Kidney glomerular epithelial cell (primary cell): ENCODE measurements at places on chromosomes 12 and 14.

GRCh38 chr12:101407436-101408345 lies at the start of gene ARL1:
Gene ARL1, minus strand, starts transcription at chr12:101407772. Its CDS starts 127 bp downstream, at chr12:101407645.
- peak; percentile 93 for DNase-seq

GRCh38 chr12:25372002-25372401 lies 121.3 kb upstream of the KRAS start:
- DNase-seq: no peak

GRCh38 chr14:83260751-83261150 lies 1727.1 kb upstream of the SEL1L start:
- peak; percentile 23 for DNase-seq

- no peak for DNase-seq
Observed at GRCh38 chr14:103713304-103714062, 1.8 kb downstream of the XRCC3 start.

DNA sequence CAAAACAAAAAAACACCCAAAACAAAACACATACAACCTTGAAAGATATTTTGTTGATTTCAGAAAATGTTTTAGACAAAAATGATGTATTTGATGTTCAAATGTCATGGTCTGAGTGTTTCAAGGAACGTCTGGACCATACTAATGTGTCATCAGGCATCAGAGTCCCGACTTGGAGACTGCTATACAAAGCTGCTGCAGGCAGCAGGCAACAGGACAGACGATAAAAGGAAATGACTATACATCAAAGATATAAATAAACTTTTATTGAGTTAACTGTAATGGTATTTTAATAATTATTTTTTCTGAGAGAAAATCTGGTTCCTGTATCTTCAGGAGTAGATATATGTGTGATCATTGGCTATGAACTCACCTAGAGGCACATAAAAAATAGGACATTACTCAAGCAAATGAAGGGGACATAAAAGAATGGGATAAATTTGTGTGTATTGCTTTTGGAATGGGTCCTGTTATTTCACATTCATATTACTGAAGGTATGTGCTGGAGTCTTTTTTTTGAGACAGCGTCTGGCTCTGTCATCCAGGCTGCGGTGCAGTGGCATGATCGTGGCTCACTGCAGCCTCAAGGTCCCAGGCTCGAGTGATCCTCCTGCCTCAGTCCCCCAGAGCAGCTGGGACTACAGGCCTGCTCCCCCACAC lies 87.3 kb upstream of the HECTD1 start:
- no peak for DNase-seq

DNA sequence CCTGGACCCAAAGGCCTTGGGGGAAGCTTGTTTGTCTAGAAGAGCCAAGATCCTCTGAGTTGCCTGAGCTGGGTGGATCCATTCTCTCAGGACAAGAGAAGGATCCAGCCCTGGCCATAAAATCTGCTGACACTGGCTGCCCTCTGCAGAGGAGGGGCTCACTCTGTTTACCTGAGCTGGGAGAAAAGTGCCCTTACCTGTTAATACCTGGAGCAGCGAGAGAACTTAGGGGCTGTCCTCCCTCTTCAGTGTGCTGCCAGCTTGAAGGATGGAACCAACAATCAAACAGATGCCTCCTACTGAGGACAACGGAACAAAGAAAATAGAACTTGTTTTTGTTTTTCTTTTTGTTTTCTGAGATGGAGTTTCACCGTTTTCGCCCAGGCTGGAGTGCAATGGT lies 7.3 kb upstream of the KRT7 start:
- no peak for DNase-seq

GRCh38 chr12:122889761-122890520 lies 6.0 kb downstream of the VPS37B start:
- no peak for DNase-seq

DNA sequence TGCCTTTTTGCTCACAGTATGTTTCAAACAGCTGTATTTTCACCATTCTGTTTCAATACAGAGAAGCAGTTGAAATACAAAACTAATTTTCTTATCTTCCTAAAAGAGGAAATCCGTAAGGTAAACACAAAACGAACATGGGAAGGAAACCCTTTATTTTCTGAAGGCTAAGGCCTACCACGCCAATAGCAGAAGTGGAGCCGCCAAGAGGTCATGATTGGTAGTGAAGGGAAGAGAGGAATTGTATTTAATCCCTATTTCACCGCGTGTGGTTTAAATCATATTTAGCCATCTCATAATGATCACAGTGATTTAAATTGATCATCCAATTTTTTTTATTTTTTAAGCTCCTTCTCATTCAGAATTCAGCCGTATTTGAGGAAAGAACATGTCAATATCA lies 398.2 kb downstream of the PRKD1 start:
- no peak for DNase-seq

DNA sequence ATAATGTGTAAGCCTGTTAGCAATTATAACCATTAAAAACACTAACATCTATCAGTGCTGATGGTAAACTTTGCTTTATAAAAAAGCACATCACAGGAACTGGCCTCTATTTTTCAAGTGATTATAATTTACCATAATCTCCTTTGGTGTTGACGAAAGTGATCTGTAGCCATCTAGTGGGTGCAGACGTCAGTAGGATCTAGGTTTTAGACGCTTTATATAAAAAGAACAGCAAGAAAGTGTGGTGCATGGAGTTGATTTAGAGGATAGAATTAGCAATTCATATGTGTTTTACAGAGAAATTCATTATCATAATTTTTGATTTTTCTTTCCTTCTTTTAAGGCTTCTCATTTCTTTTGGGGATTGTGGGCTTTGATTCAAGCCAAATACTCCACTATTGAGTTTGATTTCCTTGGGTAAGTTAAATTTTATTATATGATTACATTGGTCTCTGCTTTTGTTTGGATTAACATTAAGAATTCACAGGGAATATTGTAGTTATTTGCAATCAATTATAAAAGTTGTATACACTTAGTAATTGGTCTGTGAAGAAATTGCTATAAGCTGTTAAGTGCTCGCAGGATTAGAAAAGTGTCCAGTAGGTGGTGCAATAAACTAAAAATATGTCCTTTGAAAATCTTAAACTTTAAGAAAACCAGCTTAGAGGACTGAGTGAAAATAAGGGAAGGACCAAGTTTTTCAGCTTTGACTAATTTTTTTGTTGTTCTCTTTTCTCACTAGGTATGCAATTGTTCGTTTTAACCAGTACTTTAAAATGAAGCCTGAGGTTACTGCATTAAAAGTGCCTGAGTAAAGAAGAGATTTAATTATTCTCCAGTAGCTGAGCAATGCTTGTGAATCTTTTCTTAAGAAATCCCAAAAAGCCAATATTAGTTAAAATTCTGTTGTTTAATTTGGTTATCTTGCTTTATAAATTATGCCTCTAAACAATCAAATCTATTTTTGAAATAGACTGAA lies 59.5 kb downstream of the ETNK1 start:
- peak; percentile 63 for DNase-seq

- peak; percentile 30 for DNase-seq
Observed at GRCh38 chr12:72282721-72283120, 10.6 kb downstream of the TRHDE start.

GRCh38 chr12:57242691-57243454 lies 8.1 kb downstream of the STAC3 start:
- DNase-seq: no peak

DNA sequence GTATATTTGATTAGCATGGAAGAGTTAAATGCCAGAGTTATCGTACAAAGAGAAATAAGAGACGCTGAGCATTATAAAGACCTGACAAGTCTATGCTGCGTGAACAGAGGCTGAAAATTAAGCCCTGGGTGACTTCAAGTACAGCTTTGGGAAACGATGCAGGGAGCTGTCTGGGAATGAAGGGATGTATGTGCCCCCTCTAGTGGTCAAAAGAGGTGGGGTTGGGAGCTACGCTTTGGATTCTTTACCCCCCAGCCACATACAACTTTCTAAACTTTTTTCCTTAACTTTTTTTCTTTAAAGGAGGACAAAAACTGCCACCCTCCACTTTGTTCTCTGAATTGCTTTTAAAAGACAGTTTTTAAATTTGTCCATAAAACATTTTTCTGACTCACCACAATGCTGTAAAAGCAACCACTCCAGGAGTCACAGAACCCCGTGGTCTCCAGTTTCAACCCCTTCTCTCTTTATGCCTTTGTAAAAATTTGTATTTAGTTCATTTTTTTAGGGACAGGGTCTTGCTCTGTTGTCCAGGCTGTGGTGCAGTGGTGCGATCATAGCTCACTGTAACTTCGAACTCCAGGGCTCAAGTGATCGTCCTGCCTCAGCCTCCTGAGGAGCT lies 59.4 kb downstream of the ZNF664 start:
- peak; percentile 70 for DNase-seq

GRCh38 chr12:65696227-65696626 lies 128.1 kb upstream of the HMGA2 start:
- DNase-seq: peak; percentile 10

DNA sequence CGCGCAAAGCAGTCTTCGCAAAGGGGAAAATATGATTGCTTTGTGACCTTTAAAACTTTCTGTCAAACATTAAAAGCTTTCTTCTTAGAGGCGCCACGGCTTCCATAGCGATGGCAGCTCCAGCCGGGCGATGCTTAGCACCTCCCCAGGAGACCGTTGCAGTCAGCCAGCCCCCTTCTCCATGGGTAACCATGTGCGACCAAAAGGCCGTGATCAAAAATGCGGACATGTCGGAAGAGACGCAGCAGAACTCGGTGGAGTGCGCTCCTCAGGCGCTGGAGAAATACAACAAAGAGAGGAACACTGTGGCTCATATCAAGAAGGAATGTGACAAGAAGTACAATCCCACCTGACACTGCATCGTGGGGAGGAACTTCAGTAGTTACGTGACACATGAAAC lies 12.7 kb upstream of the STON2 start:
- peak; percentile 34 for DNase-seq

DNA sequence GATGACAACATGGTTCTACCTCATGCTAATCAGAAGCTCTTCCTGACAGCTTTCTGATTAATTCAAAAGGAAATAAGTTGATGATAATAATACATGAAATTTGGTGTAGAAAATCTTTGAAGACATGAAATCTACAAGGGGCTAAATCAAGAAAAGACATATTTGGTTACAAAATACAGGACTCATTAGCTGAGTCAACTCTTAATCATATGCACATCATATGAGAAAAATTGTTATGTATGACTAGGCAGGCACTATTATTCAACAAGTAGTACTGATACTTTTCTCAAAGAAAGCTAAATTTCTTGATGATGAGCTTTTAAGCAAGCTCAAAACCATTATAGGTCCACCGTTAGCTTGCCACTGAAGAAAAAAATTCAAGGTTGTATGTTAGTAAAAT lies 7.1 kb downstream of the ABCC9 start:
- no peak for DNase-seq

- no peak for DNase-seq
Observed at GRCh38 chr14:24984846-24985589, 64.9 kb downstream of the STXBP6 start.

DNA sequence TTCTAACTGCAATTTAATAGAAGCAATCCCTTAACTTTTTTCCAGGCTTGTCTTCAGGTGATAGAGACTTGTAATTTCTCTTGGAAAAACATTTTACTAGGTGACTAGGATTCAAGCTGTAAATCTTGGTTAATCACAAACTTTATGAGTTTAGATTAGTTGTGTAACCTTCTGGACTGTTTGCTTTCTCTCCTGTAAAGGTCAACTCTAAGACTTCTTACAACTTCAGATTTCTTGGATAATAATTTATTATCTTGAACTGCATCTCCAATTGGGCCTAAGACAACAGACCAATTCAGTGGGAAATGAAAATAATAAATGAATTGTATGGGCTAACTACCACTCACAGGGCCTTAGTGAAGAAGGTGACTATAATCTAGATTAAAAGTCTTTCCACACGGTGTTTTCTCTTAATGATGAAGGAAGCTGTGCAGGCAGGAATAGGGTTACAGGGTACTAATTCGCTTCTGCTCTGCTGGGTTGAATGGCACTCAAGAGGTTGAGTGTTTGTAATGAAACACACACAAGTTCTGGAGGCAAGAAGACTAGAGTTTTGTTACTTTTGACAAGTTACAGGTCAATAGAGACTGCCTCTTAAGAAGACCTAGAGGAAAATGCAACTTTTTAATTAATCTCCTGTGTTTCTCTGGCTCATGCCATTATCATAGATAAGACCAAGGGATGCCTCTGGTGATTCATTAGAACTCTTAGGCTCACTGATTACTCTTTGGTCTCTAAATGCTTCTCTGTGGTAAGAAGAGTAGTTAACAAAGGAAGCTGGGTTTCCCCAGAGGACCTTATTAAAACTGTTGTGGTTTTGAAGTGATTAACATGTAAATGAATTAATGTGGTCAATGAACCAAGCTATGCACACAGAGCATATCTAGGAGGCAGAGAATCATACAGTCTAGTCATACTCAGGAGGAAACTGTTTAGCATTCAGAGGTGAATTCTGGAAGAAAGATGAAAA lies 30.0 kb upstream of the OR4E1 start:
- DNase-seq: no peak

GRCh38 chr12:6608592-6609281 lies 1.6 kb upstream of the CHD4 start:
- DNase-seq: no peak
